Stimulated activated CD4-positive, alpha-beta T cell treated with anti-CD3 and anti-CD28 coated beads, TNF-alpha, amount 100 ng/mL, for 4 hours (primary cell): ENCODE measurements at places on chromosomes 5 and 9.

GRCh38 chr5:177611446-177612214 is 11.7 kb downstream of the B4GALT7 start:
- DNase-seq, result no peak

DNA sequence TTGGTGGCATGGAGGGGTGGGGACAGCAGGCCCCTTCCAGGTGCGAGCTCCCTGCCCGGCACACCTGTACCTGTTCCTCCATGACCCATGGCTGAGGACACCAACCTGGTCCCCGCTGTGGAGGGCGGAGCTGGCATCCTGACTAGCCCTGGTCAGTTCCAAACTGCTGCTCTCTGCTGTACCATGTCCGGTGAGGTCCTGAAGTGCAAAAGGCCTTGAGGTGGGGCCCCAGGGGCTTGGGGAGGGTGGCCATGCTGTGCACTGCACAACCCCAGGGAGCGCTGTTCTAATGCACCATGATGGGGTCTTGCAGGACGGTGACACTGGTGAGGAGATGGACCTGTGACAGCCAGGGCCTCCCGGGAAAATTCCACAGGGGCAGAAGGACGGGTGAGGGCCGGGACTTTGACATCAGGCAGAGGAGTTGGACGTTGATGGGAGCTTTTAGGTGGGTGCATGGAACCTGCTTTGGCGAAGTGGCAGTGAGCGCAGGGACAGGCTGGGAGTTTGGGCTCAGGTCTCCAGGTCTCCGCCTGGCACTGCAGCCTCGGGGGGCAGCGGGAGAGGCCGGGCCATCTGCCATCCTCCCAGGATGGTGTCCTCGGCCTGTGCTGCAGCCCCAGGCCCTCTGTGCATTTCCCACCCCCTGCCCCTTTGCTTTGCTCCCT is 38.9 kb downstream of the COL5A1 start:
- DNase-seq, result no peak

- DNase-seq, result no peak
Observed at GRCh38 chr5:5295351-5295750, 127.1 kb upstream of the ICE1 start.

- DNase-seq, result no peak
Observed at GRCh38 chr9:129718647-129719046, 34.2 kb downstream of the PTGES start.

- no peak for DNase-seq
Observed at GRCh38 chr5:117394506-117395157, 820.0 kb upstream of the SEMA6A start.

- DNase-seq, result no peak
Observed at GRCh38 chr5:76805821-76806505, 12.9 kb upstream of the F2RL1 start.

GRCh38 chr5:134184155-134185135 is 7.7 kb upstream of the SKP1 start:
- DNase-seq, result peak; percentile 56

GRCh38 chr5:89095341-89095740 is 212.4 kb upstream of the MEF2C start:
- no peak for DNase-seq

- no peak for DNase-seq
Observed at GRCh38 chr5:150604894-150605440, 35.5 kb upstream of the SYNPO start.

GRCh38 chr9:2215921-2216441 is 200.8 kb downstream of the SMARCA2 start:
- DNase-seq, result no peak

DNA sequence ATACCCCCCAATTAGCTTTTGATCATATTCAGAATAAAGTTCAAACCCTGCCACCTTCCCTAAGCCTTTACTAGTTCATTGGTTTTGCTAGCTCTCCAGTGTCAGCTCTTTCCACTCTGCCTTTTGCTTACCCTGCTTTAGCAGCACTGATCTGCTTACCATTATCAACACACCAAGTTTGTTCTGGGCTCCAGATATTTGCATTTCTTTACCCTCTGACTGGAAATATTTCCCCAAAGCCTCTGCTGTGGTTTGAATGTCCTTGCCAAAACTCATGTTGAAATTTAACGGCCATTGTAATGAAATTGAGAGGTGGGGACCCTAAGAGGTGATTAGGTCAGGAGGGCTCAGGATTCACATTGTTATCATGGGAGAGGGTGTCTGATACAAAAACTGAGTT is 99.5 kb downstream of the GCNT1 start:
- no peak for DNase-seq

DNA sequence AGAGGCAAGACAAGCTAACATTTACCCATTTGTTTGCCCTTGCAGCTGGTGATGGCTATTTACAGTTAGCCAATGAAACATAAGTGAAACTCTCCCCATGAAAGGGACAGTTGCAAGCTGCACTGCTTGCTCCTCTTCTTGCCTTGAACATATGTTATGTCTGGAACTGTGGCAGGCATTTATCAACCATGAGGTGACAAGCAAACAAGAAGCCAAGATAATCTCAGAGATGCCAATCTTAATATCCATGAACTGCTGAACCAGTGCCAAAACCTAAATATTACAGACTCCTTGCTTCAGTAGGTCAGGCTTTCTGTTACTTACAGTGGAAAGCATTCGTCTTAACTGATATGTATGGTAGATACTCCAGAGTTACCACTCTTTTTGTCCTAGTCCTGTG is 133.4 kb downstream of the ACTBL2 start:
- no peak for DNase-seq

GRCh38 chr5:38575476-38575875 is 19.0 kb upstream of the LIFR start:
- DNase-seq, result no peak

DNA sequence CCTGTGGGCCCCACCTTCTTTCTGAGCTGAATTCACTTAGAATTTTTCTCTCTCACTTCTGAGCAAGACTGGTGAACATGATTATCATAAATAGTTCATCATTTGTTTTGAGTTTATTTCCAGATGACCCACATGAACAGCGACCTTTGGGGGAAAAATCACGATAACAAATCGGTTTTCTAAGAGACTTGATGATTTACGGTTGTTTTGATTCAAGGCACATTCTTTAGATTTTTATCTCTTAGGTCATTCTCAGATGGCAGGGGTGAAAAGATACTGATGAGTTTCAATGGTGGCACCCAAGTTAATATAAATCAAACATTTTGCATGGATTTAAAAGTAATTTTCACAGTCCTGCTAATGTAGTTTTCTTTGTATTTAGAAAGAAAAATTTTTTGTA is 95.1 kb downstream of the DMXL1 start:
- DNase-seq, result no peak

- DNase-seq, result no peak
Observed at GRCh38 chr5:150075233-150075632, 11.1 kb downstream of the CSF1R start.

DNA sequence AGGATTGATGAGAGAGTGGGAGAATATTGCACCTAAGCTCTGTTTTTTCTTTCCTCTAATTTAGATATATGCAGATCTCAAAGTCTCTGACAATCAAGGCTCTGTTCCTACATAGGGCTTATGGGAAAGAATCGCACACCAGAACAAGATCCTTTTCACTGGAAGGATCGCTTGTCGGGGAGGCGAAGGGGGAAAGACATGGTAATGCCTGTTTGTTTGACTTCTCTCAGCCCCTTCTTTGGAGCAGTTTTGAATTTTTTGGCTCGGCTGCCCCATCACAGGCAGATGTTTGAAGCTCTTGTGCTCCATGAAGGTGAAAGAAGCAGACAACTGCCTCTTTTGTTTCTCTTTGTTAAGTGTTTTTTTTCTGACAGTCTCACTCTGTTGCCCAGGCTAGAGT is 599.9 kb upstream of the ZNF608 start:
- DNase-seq, result no peak

- DNase-seq, result no peak
Observed at GRCh38 chr9:109319626-109320241, 1.1 kb downstream of the EPB41L4B start.

GRCh38 chr9:125690679-125691078 is 16.3 kb downstream of the MAPKAP1 start:
- no peak for DNase-seq

DNA sequence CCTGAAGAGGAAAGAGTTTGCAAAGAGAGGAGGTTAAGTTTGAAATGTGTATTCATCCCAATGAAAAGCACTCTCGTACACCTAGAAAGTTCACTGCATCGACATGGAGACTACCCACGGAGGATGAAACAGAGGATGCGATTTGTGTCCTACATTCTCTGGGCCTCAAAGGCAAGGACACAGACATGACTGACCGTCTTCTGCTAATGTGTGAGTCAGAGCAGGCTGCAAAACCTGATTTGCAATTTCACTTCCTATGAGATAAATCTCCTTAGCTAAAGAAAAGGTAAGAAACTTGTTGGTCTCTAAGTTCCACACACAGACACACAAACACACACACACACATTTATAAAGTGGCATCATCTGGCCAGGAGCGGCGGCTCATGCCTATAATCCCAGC is 98.6 kb downstream of the GNAQ start:
- DNase-seq, result no peak

- no peak for DNase-seq
Observed at GRCh38 chr5:112795342-112795741, 57.7 kb downstream of the APC start.

GRCh38 chr9:98790842-98791607 is 5.3 kb downstream of the ANKS6 start:
- DNase-seq, result no peak

DNA sequence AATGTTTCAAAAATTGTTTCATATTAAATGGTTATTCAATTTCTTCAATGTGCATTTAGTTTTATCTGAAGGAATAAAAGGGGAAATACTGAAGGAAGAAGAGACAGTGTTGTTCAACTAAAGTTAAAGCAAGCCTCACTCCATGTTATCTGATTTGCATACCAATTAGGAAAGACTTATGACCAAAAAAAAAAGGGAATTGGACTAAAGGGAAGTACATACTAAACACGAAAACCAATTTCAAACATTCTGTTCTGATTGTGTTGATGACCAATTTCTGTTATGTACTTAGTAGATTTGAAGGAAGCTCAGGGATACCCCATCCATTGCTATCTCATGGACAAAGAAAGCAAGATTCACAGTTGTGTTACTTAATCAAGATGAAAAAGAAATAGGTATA is 4.9 kb upstream of the GAPT start:
- no peak for DNase-seq

GRCh38 chr5:76162335-76162734 is 79.2 kb downstream of the SV2C start:
- no peak for DNase-seq

DNA sequence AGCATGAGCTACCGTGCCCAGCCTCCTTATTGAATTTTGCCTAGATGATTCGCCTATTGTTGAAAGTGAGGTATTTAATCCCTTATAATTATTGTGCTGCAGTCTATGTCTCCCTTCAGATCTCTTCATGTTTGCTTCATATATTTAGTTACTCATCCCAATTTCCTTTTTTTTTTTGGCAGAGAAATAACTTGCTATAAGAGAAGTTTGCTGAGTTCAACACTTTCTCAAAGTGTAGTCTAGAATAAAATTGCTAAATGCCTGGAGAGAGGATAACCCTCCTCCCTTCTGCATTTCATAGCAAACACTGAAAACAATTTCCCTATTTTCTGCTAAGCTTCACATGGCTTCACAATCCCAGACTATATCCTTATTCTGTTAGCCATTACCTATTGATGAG is 136.6 kb upstream of the CD180 start:
- DNase-seq, result no peak

DNA sequence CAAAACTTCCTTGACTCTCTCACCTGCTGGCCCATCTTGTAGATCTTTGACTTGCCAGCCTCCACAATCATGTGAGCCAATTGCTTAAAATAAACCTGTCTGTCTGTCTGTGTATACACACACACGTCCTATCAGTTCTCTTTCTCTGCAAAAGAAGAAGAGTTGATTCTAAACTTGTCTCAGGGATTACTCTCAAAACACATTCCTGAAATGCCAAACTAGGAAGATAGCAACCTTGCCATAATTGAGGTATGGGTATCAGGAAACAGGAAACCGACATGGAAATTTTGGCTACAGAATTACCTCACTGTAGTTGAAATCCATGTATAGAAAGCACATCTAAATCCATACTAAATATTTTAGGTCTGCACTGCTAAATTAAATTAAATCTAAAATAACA is 483.4 kb downstream of the PLK2 start:
- no peak for DNase-seq

DNA sequence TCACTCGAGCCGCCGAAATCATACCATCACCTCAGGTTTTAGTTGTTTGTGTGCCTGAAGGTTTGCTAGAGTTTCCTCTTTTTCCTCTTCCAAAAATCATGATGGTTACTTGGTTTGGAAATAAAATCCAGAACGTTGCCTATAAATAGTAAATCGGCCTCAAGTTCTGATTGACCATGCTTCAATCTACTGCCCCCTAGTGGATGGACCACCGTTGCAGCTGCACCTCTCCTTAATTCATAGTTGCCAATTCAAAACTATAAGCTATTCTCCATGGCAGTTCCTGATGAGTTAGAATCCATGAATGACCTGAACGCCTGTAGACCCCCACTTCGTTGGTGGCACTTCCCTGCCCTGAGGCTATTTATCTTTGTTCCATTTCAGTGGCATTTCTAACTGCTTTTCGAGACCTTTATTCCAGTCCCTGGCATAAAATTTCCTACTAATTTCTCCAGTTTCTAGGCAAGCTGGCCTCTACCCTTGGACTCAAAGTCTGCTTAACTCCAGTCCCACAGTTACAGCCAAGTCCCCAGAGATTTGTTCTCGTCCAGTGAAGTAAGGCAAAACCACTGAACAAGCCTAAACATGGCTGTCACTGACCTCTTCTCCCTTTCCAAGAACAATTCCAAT is 422.6 kb downstream of the EFNA5 start:
- no peak for DNase-seq

GRCh38 chr5:39720136-39720535 is 295.4 kb upstream of the DAB2 start:
- DNase-seq, result no peak
